Effector CD4-positive, alpha-beta T cell (primary cell): ENCODE measurements at places on chromosomes 12 and 14.

DNA sequence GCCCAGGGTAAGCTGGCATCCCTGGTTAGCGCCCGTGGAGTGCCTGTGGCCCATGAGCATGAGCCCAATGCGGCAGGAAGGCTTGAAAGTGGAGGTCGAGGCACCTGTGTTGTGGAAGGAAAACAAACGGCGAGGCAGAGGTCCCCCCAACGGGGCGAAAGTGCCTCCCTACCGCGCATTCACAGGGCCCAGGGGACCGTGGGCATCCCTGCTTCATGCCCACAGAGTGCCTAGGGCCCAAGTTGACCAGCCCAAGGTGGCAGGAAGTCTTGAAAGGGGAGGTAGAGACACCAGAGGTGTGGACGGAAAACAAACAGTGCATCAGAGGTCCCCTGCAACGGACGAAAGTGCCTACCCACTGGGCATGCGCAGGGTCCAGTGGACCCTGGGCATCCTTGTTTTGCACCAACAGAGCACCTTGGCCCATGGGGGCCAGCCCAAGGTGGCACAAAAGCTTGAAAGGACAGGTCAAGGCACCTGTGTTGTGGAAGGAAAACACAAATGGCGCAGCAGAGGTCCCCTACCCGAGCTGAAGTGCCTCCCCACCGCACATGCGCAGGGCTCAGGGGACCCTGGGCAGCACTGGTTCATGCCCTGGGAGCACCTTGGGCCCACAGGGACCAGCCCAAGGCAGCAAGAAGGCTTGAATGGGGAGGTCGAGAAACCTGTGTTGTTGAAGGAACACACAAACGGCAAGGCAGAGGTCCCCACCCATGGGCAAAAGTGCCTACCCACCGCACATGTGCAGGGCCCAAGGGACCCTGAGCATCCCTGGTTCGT is 377.5 kb downstream of the ALG10 start:
- DNase-seq = no peak

GRCh38 chr12:44381341-44381740 is 494.8 kb downstream of the NELL2 start:
- DNase-seq = no peak

GRCh38 chr12:102342281-102343006 is 137.9 kb downstream of the IGF1 start:
- no peak for DNase-seq

- DNase-seq = no peak
These were observed 68.8 kb downstream of the MDGA2 start for GRCh38 chr14:47606566-47606965.

DNA sequence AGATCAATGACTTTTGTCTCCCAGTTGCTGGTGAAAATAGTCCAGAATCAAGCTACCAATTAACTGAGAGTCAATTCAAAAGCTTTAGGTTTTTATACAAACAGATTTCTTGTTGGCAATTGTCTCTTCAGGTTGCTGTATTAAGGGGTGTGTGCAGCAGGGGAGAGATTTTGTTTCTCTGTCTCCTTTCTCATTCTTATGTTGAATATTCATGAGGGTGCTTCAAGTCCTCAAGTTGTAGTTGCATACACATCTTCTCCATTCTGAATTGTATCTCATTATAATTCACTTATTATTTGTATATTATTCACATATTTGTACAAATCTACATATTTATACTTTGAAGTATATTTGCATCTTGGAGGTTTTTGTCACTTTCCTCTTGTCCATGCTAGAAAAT is 126.7 kb upstream of the PTPRQ start:
- no peak for DNase-seq
